ENCODE measurements at places on chromosomes 1 and 21.

DNA sequence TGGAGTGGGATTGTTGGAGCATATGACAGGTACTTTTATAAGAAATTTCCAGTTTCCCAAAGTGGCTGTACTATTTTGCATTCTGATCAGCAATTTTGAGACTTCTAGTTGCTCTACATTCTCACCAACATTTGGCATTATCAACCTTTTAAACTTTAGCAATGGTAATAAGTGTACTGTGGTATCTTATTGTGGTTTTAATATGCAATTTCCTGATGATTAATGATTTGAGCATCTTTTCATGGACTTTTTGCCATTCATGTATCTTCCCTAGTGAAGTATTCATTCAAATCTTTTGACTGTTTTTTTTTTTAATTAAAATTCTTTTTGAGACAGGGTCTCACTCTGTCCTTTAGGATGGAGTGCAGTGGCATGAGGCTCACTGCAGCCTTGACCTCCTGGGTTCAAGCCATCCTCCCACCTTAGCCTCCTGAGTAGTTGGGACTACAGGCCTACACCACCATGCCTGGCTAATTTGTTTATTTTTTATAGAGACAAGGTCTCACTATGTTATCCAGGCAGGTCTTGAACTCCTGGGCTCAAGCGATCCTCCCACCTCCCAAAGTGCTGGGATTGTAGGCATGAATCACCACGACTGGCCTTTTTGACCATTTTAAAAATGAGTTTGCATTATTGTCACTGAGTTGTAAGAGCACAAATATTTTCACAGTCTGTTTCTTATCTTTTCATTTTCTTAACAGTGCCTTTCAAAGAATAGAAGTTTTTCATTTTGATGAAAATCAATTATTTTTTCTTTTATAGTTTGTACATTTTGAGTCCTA, 7.8 kb upstream of the SLC6A9 start:
- DNase-seq: no peak

- no peak for DNase-seq
These were observed 58.3 kb upstream of the SDC3 start for GRCh38 chr1:30966690-30967369.

DNA sequence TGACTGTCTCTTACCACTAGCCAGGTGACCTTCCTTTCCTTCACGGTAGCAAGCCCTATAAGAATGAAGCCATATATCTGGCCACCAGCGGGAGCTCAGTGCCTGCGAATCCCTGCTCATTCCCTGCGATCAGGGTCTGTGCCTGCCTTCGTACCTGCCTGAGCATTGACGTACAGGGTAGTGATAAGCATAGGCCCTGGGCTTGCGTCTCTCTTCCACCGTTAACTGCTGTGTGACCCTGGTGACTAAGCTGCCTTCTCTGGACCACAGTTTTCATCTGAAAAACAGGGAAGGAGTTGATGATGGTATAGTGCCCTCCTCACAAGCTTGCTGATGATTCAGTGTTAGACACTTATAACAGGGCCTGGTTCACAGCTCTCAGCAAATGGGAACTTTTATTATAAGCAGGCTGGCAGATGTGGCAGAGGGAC, 4.1 kb downstream of the ZC3H12A start:
- peak; percentile 63 for DNase-seq

DNA sequence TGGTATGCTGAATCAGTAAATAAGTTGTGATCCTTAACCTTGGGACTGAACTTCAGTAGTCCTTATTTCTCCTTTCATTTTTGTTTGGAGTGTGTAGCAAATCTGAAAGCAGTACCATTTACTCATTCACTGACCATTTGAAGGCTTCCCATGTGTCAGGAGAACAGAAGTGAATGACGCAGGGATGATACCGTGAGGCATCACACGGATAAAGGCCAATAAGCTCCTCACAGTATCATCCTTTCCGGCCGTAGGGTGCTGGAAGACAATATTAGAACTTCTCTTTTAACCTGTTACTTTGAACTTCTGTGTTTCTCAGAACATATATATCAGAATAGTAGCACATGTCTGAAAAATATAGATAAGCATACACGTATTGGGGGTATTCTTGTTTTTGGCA, 21.3 kb downstream of the BACH1 start:
- DNase-seq: no peak

- DNase-seq: no peak
These were observed 598.6 kb downstream of the AJAP1 start for GRCh38 chr1:5253036-5253435.

GRCh38 chr1:108541861-108542260, 18.0 kb upstream of the EEIG2 start:
- DNase-seq: no peak

DNA sequence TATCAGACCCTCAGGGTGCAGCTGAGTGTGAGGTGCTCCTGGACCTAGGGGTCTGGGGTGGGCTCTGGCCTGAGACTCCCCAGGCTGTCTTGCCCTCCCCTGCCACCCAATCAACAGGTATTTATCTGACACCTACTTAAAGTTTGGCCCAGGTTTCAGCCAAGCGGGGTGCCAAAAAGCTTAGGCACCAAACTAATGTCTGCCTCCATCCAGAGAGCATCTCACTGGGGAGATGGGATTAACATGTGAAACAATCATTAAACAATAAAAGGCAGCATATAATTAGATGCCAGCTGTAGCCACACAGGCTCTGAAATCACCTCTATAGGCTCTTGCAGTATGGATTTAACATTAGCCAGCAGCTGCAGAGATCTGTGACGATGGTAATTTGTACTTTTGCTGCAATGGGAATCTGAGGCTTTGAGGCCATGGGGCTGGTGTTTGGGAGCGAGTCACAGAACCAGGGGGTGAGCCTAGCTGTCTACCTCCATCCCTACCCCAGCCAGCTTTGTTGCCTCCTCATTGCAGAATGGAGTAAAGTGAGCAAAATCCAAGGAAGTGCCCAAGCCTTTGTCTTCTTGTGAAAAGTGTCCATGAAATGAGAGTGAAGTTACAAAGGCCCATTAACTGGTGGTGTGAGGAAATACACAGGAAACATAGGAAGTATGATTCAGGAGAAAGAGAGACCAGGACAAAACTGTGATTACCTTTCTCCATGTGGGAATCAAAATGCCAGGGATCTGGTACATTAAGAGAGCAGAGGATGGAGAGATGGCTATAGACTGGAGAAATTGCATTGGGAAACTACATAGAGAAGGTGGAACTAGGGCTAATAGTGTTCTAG, 36.1 kb downstream of the EIF2D start:
- no peak for DNase-seq

GRCh38 chr1:217495249-217495648, 135.6 kb downstream of the GPATCH2 start:
- DNase-seq: no peak

DNA sequence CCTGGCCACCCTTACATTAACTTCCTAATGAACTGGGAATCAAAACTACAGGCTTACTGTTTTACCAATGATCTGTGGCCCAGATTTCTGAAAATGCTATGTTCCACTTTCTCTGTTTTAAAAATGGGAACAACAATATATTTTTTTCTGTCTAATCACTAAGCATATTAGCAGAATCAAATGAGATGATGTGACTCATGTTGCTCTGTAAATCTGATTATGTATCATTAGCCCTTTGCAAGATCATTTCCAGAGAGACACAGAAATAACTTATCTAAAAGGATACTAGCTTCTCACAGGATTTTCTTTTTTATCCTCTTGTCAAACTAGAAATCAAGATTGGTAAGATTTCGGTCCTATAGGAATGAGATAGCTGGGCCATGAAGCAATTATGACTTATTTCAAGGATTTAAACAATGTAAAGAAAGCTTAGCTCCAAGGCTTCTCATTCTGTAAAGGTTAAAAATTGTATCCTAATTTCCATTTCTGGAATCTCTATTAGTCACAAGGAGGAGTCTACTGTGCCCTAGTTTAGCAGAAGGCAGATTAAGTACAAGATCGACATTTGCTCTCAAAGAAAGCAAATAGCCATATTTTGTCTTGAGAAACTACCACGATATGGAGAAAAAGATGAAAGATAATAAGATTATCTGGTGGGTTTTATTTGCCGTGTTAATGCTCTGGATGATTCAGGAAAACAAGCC, 32.4 kb upstream of the CAMSAP2 start:
- no peak for DNase-seq

DNA sequence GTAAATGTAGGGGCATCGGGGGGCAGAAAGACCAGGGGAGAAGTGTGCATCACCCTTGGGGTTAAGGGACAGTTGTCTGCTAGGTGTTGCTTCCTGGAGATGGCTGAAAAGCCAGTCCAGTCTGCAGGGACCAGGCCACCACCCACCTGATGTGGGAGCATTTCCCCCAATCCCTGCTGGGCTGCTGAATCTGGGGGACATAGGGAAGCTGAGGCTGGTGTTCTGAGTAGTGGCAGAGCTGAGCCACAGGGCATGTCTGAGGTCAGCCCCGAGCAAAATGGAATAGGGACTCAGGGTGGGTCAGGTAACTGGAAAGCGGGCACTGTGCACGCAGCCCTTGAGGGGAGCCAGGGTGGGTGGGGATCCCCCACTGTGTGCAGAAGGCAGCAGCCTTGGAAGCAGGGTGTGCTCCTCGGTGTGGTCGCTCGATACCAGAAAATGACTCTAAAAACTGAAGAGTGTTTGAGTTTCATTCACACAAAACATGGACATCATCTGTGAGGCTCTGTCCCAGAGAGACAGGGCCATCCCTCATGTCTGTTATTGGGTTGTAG, 2.4 kb upstream of the CCNL2 start:
- no peak for DNase-seq

DNA sequence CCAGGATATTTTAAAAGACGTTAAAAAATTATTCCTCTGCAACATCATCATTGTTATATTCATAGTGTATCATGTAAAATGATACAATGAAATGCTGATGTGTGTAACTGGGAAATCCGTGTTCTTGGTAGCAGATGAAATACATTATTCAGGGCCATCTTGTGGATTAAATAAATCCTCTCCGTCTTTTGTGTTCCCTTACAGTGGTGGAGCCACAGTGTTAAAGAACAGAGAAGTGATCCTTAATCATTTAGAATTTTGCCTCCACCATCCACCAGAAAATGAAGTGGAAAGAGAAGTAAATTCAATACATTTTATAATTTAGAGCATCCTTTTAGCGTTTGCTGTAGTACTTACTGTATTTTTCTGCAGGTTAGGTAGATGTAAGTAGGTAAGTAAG, 1.3 kb downstream of the DYRK3 start:
- DNase-seq: no peak

- no peak for DNase-seq
These were observed 368.2 kb downstream of the USH2A start for GRCh38 chr1:216055004-216055403.

DNA sequence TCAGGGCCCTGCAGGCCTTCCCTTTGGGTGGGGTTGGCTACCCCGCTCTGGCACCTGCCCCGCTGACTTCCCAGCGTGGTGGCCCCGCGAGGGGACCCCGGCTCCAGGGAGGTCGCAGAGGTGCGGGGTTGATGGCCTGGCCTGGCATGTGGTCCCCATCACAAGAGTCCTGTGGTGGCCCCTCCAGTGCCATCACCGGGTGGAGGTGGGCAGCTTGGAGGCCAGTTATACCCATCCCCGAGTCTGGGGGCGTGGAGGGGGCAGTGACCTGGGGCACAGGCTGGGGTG, 26.8 kb downstream of the PRMT2 start:
- DNase-seq: no peak

DNA sequence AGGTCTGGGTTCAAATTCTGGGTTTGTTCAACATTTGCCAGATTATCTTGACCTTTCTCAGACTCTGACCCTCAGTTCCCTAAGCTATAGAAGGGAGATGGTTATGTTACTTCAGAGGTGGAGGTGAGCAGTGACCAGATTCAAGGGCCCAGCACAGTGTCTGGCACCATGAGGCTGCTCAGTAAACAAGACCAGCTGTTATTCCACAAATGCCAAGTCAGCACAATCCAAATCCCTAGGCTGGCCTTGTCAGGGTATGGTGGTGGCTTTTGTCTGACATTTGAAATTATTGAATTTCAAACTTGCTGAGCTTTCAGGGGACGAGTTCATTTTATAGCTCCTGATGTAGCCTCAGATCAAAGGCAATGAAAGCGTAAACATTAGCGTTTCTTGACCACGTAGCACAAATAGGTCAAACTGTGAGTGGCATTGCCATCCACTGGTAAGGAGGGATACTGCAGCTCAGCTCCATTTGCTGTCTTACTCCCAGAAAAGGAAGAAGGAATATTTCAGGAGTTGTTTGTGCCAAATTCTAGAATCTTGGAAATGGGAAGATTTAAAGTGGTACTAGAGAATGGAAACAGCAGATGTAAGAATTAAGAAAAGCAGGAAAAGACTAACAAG, 94.3 kb upstream of the EDN2 start:
- no peak for DNase-seq

DNA sequence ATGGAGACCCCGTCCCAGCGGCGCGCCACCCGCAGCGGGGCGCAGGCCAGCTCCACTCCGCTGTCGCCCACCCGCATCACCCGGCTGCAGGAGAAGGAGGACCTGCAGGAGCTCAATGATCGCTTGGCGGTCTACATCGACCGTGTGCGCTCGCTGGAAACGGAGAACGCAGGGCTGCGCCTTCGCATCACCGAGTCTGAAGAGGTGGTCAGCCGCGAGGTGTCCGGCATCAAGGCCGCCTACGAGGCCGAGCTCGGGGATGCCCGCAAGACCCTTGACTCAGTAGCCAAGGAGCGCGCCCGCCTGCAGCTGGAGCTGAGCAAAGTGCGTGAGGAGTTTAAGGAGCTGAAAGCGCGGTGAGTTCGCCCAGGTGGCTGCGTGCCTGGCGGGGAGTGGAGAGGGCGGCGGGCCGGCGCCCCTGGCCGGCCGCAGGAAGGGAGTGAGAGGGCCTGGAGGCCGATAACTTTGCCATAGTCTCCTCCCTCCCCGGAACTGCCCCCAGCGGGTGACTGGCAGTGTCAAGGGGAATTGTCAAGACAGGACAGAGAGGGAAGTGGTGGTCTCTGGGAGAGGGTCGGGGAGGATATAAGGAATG, 505 bp downstream of the LMNA start:
- peak; percentile 34 for DNase-seq

GRCh38 chr1:215201283-215201682, 118.7 kb downstream of the KCNK2 start:
- DNase-seq: no peak

DNA sequence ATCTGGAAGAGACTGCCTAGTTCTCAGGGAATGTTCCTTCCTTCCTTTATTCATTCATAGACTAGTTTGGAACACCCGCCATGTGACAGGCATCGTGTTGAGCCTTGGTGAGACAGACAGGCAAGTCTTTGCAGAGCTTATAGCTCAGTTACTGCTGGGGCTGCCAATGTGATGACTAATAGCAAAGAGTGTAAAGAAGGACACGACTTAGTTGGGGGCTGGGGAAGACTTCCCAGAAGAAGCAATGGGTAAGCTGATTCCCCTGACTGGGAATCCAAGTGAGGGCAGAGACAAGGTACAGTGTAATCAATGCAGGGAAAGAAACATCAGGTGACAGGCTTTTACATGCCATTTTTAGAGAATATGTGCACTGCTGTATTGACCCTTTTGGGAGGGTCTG, 51.2 kb downstream of the TENT5C start:
- DNase-seq: no peak

- DNase-seq: peak; percentile 60
These were observed 3.1 kb upstream of the YRDC start for GRCh38 chr1:37811027-37811655.

All from activated CD8-positive, alpha-beta memory T cell treated with anti-CD3 and anti-CD28 coated beads, Interleukin-2, amount 50 U/mL, for 4 hours (primary cell).